ENCODE measurements at places on chromosomes 16 and 17.

DNA sequence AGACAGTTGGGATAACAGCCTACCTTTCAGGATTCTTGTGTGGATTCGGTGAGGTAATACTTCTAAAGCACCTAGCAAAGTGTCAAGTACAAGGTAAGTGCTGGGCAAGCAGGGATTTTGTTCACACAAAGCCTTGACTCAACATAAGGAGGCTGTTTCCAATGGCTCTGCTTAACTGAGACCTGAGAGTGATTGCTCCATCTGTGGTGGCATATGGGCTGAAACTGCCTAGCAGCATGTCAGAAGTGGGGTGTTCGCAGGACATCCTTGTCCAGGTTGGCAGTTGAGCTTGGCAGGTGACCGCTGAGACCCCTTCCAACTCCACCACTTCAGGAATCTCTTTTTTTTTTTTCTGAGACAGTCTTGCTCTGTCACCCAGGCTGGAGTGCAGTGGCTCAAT lies 19.8 kb downstream of the IL4R start:
- no peak for DNase-seq

- DNase-seq = peak; percentile 99
Measured at GRCh38 chr17:45317111-45317928, 500 bp upstream of the MAP3K14 start.

- no peak for DNase-seq
Measured at GRCh38 chr17:48565022-48565554, 13.1 kb downstream of the HOXB4 start.

DNA sequence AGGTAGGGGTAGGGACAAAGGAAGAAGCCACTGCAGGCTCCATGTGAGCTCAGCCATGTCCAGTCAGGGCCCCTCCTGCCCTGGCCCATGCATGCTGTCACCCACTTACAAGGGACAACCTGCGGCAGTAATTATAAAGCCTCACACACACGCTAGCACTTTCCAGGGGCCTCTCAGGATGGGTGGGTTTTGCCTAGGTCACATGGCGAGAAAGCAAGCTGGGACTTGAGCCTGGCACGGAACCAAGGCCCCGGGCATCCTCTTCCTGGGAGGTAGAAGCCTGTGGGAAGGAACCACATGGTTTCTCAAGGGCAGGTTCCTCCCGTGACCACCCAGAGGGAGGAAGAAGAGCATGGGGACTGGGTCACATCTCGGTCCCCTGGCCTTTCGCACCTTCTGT lies 7.0 kb downstream of the ZNF319 start:
- DNase-seq = no peak

DNA sequence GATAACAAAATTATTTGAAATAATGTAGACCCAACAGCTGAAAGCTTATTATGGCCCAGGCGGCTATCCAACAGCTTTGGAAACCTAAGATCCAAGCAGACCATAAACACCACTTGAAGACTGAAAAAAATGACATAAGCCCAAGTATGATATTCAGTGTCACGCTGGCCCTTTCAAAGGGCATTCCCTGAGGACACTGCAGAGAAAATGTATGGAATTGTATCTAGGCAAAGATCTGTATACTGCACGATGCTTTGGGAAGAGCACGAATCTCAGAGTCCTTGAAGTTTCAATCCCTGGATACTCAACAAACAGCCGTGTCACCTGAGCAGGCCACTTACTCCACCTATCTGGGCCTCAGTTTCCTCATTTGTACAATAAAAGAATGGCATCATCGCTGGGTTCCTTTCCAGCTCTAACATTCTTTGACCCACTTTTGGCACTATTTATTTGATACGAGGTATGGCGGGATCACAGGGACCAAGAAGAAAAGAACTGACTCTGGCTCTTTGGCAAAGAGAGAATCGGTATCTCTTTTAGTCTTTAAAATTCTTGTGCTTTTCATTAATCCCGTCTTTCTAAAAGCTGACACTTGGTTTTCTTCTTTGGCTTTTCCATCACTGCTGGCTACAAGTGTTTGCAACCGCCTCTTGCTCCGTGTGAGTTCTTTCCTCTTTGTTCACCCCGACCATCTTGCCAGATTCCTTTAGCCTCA lies 1.2 kb downstream of the STAT5B start:
- no peak for DNase-seq

GRCh38 chr16:78291604-78292003 lies 192.2 kb downstream of the WWOX start:
- DNase-seq = no peak

- peak; percentile 42 for DNase-seq
Measured at GRCh38 chr16:89325861-89326471, 108.5 kb downstream of the ZNF778 start.

DNA sequence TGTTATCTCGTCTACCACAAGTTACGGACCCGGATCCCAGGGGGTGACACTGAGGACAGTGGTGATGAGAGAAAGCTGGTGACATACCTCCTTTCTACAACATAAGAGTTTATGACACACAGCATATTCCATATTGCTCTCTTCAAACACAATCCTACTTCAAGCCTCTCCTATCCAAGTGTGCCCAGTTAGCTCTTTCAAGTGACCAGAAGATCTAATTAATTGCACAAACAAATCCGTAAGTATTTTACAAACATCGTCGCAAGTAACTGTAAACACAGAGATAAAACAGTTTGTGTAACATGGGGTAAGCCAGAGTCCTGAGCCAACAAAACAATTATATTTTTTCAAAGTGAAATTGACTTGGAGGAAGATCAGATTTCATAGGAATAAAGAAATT lies 235.0 kb downstream of the CHD9NB start:
- no peak for DNase-seq

DNA sequence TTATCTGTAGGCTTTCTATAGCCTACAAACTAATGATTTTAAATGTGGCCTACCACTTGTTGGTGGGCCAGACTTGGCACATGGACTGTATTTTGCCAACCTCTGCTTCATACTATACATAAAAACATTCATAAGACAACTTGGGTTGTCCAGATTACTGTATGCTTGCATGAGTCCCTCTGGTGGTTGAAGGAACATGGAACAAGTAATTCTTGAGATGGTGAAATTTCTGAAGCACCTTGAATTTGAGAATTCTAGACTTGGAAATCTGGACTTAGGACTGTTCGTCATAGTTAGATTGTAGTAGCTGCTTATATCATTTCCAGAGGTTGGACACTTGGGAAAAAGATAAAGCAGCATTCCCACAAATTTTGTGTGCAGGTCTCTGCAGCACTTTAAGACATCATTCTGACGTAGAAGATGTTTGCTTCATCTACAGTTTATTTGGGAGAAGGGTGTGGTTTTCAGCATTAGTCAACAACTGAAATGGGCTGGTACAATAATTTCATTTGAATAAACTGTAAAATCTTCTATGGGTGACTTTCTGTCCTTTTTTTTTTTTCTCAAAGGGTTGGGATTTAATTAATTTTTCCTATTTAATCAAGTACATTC lies 31.2 kb downstream of the NFATC3 start:
- DNase-seq = peak; percentile 26

- DNase-seq = no peak
Measured at GRCh38 chr16:30808146-30808545, 21.1 kb upstream of the ZNF629 start.

GRCh38 chr16:76955629-76956028 lies 235.4 kb upstream of the MON1B start:
- DNase-seq = no peak

DNA sequence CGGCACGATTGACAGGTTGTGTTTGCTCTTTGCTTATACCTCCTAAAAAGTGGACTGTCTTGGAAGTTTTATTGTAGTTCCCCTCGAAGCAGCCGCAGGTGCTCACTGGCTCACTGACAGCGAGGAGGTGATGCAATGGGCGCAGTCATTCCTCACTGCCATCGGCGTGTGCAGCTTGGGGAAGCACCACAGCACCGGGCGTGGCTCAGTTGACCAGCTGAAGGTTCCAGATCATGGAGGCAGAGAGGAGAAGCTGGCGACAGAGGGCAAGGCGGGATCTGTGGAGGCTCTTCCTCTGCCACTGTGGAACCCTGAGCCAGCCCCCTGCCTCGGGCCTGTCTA lies 72.1 kb upstream of the TNRC6C start:
- no peak for DNase-seq

GRCh38 chr16:23014592-23014991 lies 134.7 kb downstream of the USP31 start:
- no peak for DNase-seq

GRCh38 chr17:83183951-83184506 lies 104.6 kb downstream of the METRNL start:
- DNase-seq = no peak

- no peak for DNase-seq
Measured at GRCh38 chr16:77612596-77612995, 109.7 kb upstream of the NUDT7 start.

DNA sequence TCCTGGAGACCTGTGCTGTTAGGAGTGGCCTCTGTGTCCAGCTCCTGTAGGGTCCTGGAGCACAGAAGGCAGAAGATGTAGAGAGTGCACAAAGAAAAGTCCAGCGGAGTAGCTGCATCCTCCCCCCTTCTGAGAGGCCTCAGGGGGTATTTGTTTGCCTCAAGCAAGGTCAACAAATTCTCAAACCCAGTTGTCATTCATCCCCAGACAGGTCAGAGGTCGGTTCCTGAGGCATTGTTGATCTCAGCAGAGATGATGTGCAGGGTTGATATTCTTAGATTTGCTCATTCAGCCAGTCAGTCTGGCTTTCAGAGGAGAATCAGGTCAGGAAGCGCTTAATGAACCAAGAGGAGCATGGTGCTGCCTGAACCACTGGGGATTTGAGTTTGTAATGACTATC lies 8.3 kb upstream of the RBFOX1 start:
- DNase-seq = no peak

- peak; percentile 65 for DNase-seq
Measured at GRCh38 chr17:82775001-82775823, 23.3 kb downstream of the TBCD start.

DNA sequence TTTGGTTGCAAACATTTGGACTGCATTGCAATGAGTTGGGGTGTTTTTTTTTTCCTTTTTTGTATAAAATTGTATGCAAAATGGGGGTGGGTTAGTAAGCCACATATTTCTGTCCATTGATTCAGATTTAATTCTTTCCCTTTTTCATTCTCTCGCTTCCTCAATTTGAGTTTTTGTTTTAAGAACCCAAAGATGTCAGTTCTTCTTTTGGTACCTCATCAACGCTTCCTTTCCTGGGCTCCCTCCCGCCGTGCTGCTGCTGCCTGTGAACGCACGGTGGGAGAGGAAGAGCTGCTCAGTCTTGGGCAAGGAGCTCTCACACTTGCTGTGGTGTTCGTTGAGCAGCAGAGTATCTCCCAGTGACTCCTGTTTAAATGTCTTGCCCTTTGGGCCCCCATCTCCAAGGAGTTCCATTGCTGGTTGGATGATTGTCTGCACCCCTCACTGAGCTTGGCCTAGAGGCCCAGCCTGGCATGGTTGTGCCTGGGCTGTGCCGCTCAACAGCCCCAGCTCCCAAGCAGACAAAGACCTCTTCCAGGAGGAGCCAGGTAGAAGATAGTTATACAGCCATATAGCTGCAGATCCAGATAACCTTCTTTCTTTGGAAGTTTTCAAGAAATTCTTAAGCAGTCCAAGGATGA lies 13.6 kb downstream of the UBFD1 start:
- DNase-seq = no peak

DNA sequence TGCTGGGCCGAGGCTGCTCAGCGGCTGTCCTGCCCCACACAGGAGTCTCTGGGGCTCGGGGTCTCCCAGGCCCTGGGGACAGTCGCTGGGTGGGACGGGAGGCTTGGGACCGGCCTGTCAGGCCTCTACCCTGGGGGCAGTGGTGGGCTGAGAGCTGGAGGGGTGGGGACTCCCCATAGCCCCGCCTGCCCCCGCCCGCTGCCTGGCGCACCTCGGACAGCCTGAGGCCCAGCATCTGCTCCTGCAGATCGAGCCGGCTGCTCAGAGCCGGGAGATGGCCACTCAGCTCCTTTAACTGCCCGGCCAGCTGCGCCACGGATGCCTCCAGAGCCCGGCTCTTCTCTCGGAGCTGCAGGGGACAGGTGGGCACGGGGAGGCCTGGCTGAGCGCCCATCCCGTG lies 6.7 kb downstream of the PERCC1 start:
- no peak for DNase-seq
